ENCODE measurements at places on chromosomes 7 and 10.

DNA sequence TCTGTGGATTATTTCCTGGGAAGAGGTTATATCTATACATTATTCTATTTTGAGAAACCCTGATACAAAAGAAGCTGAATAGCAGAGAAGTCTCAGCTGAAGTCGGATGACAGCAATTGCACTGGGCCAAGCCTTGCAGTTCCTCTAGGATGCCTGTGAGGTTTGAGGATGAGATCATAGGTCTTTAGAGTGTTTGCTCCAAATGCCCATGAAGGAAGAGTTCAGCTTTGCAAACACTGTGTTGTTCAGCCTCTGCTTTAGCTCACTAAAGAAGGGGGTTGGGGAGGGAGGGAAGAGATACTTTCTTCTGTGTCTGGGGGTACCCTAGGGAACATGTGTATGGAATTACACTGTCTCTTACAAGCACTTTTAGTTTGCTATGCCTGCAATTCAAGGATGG lies 282.5 kb upstream of the NRP1 start:
- no peak for DNase-seq

- no peak for DNase-seq
Measured at GRCh38 chr7:78218051-78218450, 419.5 kb downstream of the PHTF2 start.

- peak; percentile 53 for DNase-seq
Measured at GRCh38 chr7:754531-755412, 27.7 kb upstream of the PRKAR1B start.

GRCh38 chr10:95881316-95881715 lies 26.5 kb upstream of the CC2D2B start:
- no peak for DNase-seq

- no peak for DNase-seq
Measured at GRCh38 chr7:133784486-133785001, 342.6 kb upstream of the LRGUK start.

DNA sequence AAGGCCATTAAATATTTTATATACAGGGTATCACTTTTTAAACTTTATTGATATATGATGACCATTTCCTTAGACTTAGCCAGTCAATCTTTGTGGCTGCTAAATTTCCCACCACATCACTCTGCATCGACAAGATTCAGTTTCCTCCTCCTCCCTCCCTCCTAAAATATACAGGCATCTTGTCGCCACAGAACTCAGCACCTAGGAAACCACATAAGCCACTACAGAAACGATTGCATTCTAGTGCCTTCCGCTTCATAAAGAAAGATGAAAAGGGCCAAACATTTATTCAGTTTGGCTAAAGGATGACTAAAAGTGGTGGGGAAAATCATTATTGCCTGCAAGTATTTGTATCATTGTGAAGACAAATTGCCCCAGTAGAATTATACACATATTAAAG lies 30.7 kb downstream of the ERCC6 start:
- no peak for DNase-seq

GRCh38 chr7:117270371-117270770 lies 52.5 kb downstream of the WNT2 start:
- no peak for DNase-seq

- DNase-seq: no peak
Measured at GRCh38 chr7:20722941-20723340, 63.7 kb downstream of the SP8 start.

DNA sequence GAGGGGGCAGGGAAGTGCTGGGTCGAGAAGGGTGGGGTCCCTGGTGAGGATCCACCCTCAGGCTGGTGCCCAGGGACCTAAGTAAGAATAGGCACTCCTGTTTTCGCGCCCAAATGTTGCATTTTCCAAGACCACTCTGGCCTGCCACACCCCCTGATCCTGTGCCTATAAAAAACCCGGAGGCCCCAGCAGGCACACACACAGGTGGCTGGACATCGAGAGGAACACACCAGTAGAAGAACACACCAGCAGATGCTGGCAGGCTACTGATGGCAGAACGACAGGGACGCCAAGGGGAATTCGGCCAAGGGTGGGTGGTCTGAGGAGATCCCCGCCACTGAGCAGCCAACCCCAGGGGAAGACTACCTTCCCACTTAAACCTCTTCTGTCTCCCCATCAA lies 633.9 kb upstream of the POT1 start:
- no peak for DNase-seq

- no peak for DNase-seq
Measured at GRCh38 chr7:13727751-13728150, 261.7 kb downstream of the ETV1 start.

DNA sequence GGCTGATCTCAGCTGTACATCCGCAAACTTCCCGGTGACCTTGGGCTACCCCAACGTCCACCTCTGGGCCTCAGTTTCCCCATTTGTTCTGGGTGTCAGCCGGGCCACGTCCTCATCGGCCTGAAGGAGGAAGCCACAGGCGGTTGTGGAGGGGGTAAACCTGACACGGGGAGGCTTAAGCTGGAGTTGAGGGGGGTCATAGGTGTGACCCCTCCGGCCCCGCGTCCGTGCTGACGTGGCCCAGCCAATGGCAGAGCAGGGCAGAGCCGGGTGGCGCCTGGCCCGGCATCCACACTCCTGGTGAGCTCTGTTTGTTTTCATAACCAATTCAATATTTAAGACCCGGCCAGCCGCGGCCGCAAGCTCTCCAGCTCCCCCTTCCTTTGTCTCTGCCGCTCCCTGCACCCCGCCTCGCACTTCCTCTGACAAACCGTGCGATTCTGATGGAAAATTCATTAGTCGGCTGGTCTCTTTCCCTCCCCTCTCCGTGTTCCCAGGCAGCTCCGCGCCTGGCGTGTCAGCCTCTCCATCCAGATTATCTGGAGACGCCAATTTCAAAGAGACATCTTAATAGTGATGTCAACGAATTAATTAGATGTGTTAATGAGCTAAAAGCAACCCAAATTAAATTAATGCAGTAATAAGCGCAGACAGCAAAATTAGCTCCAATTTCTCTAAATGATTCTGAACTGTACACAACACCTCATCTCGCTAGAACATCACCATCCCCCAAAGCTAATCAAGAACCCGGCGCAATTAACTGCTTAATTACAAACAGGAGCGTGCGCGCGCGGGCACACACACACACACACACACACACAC lies 55.4 kb downstream of the MICALL2 start:
- DNase-seq: no peak

- DNase-seq: no peak
Measured at GRCh38 chr7:38736138-38736537, 105.0 kb upstream of the AMPH start.
